ENCODE measurements at places on chromosomes 5 and 9.
A peak's percentile ranks its signal among the peaks of the same experiment; 100 is the strongest.

GRCh38 chr9:122197882-122198281 is 30.9 kb downstream of the LHX6 start:
- no peak for DNase-seq

DNA sequence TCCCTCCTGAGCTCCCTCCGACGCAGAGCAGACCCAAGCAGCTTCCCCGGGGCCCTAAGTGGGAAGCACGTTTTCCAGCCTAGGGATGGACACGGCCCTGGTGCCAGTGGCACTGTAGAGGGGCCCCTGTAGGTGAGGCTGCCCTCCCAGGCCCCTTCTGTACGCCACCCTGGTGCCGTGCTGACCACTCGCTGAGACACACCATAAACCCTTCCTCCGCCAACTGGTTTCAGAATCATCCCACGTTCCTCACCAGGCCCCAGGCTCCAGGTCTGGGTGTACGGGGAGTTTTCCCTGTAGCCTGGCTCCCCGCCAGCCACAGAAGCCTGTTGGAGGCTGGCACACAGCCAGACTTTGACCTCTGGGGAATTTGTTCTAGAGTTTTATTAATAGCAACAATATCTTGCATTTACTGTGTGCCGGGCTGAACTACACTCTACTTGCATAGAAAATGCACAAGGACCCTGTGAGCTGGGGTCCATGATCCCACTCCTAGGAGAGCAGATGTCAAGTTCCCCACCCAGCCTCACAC is 18.2 kb upstream of the WDR38 start:
- no peak for DNase-seq

GRCh38 chr9:69932901-69933300 is 110.7 kb upstream of the MAMDC2 start:
- no peak for DNase-seq

GRCh38 chr9:3521966-3522365 is 3.8 kb downstream of the RFX3 start:
- DNase-seq = peak; percentile 35

DNA sequence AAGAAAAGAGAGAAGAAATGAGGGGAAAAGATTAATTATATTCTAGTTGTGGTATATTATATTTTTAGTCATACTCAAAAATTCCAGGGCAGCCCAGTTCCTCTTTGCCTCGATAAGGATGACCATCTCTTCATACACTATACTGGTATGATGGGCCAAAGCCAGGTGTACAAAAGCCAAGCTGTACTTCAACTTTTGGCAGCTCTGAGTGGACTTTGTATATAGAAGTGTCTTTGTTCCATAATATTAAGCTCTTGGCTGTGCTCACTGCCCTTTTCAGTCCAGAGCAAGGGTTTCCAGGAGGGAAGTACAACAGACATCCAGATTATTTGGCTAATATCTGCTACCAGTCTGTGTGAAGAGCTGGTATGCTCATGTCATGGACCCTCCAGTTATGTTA is 934.3 kb upstream of the CDH10 start:
- no peak for DNase-seq

- no peak for DNase-seq
Observed at GRCh38 chr9:121699571-121700164, 48.2 kb downstream of the DAB2IP start.

DNA sequence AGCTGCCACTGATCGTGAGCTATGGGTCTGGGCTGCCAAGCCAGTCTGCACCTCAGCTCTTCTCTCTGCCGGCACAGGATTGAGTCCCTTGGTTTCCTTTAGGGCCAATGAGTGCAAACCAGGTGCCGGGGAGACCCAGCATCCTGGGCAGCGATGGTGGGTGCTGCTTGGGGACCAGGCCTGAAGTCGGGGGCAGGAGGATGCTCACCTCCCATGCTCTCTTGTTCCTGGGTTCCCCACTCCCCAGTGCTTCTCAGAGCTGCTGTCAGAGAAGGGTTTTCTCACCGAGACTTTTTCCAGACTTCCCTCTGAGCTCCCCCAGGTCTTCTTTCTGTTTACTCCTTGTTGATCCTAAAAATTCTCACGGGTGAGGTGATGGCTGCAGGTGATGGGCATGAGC is 61.2 kb downstream of the IRX1 start:
- DNase-seq = no peak

DNA sequence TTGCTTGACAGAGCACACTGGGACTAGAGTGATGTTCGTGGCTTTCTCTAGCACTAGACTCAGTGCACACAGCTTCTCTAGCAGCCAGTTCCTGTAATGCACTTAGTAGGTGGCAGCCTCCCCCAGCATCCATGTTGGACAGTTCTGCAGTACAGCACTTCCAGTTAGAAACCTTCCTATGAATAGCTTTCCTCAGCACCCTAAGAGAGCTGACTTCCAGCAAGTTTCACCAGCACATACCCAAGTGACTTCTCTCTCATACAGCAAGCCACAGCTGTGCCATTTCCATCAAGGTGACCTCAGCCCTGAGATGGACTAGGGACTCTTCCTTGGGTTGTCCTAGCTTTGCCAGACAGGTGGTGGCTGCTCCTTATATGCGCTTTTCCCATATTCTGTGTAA is 60.4 kb downstream of the PJA2 start:
- no peak for DNase-seq

DNA sequence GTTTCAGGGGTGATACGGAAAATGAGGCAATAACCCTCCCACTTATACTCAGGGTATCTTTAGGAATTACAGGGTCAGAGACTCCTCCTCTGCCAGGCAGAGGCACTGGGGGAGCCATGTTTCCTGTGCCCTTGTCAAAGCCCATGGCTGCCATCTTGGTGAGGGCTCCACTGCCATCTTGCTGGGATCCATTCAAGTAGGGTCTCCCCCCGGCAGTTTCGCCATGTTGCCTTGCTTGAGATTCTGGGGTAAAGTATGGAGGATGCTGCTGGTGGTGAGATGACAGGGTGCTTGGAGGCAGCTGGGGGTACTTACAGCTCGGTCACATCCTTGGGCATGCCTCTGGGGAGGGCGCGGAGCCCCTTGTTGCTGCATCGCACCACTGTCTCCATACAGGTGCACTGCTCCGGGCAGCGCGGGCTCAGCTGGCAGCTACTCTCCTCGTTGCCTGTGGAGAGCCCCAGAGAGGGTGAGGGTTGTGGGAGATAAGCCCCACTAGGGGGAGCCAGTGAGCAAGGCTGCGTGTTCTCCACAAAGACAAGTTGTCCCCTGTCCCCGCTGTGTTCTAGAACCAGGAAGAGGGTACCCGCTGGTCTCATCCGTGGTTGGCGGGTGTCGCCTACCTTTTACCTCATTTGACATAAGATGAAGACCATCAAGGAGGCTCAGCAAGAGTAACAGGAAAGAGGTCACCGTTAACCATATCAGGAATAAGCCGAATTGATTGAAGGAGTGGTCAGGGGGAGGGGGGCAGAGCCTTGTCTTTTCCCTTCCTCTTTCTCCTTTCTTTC is 169.0 kb upstream of the PANK3 start:
- peak; percentile 24 for DNase-seq

- no peak for DNase-seq
Observed at GRCh38 chr5:147557876-147558745, 48.2 kb upstream of the DPYSL3 start.

DNA sequence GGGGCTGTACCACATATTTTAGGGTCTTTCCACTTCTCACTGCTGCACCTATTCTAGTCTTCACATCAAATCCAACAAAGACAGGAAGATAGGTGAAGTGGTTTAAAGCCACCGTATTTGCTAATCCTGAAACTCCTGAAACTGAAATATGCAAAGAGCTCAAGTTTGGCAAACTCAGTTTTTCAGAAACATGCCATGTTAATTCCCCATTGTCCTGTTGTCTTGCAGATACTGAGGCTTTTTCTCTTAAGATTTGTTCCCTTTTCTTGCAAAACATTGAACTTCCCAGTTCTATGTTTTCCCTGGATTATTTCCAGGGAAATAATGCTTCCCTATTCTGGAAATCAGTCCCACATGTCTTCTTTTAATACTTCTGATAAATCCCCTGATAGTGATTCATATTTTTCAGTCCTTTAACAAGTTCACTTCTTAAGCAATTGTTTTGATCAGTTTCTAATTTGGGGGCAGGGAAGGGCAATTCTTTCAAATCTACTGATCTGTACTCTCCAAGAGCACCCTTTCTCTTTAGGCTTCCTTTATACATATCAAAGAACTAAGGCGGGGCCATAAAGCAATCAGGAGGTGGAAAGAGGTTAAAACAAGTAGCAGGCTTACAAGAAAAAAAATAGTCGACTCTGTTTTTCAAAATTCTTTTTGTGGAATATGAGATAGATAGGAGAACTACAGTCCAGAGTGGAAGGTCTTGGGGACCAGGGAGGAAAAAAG is 648.5 kb downstream of the BNC2 start:
- no peak for DNase-seq

- no peak for DNase-seq
Observed at GRCh38 chr5:134659456-134659855, 10.9 kb downstream of the SEC24A start.

DNA sequence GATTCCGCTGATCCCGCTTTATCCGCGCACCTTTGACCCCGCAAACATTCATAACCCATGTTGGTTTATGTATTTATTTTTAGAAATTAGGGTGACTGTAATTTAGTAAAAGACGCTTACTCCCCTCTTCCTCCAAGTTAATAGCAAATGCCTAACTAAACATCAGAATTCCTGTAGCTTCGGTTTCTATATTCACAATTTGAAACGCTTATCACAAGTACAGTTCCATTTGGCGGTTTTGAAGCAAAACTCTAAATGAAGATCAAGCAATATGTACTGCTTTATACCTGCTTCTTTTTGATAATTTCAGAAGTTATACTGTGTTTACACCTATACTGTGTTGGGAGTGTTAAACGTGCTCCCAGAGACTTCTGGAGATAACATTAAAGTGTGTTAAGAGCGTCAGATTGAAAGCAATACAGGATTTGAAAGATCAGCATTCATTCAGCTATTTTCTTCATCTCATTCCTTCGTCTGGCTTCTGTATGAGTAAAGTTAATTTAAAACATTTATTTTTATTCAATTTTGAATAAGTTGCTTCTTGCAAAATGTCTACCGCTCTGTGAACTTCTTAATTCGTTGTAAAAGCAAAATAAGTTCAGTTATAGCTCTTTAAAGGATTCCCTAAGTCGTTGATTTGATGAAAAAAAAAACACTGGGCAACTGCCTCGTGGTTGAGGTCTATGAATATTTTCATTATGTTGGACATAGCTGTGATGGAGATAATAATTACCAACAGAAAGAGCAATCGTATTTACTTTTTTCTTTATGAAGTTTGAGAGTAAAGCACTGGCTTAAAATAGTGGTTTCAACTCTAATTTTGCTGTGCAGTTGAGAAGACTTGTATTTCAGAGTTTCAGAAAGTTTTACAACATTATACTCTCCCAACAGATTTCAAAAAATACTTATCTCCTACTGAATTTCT is 2.5 kb downstream of the PRDM6 start:
- no peak for DNase-seq

DNA sequence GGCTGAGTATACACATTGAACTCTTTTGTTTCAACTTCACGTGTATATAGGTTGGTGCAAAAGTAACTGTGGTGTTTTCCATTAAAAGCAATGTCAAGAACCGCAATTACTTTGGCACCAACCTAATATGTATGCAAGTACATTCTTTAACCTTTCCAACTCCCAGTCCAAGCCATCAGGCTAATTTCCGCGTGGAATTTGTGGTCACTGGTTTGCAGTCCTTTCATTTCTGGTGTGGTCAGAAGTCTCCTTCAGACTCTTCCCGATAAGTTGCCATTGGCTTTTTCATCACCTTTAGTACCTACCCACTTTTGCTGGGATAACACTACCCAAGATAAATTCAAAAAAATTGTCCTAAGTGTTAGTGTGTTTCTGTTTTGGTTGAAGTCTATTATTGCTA is 84.0 kb downstream of the RGS3 start:
- DNase-seq = no peak

- no peak for DNase-seq
Observed at GRCh38 chr9:98316445-98317133, 61.1 kb upstream of the TBC1D2 start.

DNA sequence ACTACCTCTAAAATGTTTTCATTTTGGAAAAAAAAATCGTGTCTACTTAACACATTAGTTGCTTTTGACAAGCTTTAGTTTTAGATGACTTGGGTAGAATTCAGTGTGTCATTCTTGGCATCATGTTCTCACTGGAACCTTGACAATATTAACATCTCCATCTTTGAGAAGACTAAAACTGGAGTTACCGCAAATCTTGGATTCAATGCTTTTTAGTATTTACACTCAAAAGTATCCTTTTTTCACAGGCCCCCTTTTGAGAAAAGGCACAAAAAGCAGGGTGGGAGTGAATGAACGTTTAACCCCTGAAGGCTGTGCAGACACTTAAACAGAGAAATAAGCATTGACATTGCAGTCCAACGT is 549.1 kb downstream of the CSNK1G3 start:
- DNase-seq = no peak

DNA sequence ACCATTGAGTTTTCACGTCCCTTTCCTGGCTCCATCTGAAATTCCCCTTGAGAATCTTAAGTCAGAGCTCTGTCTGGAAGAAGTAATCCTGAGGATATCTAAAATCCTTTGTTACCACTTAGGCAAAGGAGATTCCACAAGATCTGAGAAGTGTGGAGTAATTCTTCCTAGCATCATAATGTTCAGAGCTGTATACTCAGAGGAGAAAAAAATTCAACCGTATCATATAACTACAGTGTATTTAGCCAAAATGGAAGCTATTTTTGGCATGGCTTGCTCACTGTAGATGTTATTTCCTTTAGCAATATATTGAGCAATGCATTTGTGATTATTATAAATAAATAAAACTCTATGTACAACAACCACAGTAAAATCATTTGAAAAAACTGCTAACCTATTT is 1858.4 kb downstream of the EFNA5 start:
- no peak for DNase-seq

DNA sequence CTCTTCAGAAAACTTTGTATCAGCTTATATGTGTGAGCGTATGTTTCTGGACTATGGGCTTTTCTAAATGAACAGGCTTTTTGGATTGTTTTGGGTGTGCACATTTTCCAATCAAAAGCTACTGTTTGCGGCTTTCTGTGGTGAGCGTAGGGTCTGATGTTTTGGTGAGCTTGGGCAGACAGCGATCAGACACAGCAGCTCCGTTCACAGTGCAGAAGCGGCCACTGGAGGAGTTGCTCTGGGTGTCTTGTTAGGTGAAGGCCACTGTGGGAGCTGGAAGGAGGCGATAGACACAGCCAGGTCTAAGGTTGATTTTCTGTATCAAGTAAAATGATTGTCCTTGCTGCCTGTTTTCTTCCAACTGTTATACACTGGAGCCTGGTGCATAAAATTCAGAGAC is 11.1 kb downstream of the PRRC2B start:
- no peak for DNase-seq

GRCh38 chr5:44870430-44870829 is 61.7 kb downstream of the MRPS30 start:
- DNase-seq = no peak

GRCh38 chr9:4894076-4894475 is 91.0 kb upstream of the JAK2 start:
- no peak for DNase-seq

DNA sequence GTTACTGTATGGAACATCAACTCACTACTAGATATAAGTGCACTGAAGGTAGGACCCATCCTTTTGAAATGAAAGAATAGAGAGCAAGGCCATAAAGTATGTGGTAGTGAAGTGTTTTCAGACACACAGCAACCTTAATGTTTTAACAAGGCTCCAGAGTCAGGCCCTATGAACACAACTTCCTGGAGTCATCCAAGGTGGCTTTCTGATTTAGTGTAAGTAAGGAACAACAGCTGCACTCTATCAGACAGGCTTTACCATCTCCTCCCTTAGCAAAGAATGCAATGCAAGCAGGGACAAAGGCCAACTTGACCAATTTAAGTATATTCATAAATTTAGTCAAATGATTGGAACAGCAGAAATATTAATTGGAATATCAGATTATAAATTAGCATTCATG is 90.1 kb downstream of the MPDZ start:
- DNase-seq = no peak
